ENCODE measurements at places on chromosomes 1 and 21.

DNA sequence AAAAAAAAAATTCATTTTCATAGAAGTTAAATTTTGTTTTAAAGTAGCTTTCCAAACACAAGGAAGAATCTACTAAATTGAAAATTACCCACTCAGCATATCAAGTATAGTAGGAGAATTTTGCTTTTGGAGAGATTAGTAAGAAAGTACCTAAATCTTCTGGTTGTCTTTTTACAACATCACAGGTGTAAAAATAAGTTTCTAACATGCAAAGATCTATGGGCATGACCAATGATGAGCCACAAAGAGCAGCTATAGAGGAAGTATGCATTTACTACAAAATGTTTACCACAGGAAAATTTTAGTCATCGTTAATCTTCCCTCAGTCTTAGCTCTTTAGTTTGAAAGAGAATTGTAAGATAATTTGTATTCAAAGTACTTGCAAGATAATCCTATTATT, 28.1 kb downstream of the ANGPTL3 start:
- no peak for DNase-seq

GRCh38 chr1:198664068-198664788, 25.4 kb downstream of the PTPRC start:
- DNase-seq: no peak

DNA sequence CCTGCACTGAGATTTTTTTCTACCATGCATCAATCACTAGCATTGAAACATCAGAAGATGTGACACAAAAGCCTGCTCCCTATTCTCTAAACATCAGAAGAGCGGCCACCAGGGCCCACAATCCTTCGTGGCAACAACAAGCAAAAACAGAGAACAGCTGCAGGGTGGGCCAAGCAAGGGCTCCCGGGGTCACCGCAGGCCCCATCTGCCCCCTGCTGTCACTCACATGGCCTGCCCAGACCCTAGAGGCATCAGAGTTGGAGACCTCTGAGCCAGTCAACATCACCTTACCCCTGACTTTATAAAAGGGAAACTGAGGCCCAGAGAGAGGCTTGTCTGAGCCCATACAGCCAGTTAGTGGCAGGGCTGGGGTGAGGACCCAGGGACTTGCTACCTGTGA, 1.8 kb downstream of the LAPTM5 start:
- no peak for DNase-seq

GRCh38 chr1:210264496-210265380, 32.1 kb downstream of the SERTAD4 start:
- DNase-seq: no peak

- DNase-seq: no peak
Measured at GRCh38 chr21:41090981-41091380, 77.0 kb upstream of the BACE2 start.

DNA sequence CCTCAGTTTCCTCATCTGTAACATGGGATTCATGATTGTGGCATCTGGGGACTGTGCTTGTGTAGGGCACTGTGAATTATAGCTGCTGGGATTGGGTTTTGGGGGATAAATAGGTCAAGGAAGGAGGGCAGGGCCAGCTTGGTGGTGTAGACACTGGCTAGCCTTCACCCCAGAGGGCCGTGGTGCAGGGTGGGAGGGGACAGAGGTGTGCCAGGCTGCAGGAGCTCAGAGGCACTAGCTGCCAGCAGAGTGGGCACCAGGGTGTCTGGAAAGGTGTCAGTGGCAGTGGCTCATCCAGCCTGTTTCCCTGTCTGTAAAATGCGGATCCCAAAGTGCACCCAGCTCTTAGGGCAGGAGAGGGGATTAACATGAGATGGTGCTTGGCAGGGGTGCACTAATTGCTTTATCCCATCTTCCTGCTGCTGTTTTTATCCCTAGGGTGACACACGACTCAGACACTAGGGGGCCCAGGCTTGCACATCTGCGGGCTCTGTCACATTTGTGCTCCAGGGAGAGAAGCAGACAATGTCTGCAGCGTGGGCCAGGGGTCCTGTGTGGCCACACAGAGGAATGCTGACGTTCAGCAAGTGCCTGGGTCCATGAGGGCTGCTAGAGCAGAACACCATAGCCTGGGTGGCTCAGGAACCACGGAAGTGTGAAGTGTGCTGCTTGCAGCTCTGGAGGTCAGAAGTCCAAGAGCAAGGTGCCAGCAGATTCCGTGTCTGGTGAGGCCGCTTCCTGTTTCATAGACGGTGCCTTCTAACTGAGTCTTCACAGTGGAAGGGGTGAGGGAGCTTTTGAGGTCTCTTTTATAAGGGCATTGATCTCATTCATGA, 19.3 kb downstream of the OBSCN start:
- DNase-seq: no peak

DNA sequence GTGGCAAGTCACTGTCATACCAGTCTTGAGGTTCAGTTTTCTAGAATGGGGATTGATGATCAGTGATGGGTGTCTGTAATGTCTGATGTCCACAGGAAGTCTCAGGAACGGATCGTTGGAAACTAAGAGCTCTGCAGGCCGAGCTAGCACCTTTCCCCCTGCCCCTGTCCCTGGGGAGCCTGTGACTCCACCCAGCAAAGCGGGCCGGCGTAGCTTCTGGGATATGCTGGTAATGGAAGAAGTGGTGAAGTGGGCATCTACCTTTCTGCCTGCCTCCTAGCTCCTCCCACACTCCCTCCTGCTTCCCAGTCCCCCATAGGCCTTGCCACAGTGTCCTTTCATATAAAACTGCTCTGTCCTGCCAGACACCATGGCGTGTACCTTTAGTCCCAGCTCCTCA, 13.4 kb downstream of the HYI start:
- DNase-seq: no peak

DNA sequence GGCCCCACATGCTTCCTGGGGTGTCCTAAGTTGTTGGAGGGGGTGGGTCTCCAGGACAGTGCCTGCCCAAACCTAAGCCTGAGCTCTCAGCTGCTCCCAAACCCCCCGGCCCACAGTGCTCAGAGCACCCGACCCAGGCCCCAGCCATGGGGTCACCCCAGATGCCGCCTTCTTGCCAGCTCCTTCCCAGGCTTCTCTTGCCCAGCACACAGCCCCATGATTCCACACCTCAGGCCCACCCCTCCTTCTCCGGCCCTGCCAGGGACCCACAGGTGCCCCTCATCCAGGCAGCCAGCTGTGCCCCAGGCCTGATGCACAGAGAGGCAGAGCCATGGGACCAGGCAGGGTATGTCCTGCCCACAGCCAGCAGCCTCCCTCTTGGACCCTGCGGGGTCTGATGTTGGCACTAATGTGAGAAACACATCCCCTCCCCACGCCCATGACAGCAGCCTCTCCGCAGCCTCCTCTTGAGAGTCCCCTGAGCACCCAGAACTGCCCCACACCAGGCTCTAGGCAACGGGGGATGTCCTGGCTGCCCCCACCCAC, 4.9 kb downstream of the WNT9A start:
- DNase-seq: no peak

DNA sequence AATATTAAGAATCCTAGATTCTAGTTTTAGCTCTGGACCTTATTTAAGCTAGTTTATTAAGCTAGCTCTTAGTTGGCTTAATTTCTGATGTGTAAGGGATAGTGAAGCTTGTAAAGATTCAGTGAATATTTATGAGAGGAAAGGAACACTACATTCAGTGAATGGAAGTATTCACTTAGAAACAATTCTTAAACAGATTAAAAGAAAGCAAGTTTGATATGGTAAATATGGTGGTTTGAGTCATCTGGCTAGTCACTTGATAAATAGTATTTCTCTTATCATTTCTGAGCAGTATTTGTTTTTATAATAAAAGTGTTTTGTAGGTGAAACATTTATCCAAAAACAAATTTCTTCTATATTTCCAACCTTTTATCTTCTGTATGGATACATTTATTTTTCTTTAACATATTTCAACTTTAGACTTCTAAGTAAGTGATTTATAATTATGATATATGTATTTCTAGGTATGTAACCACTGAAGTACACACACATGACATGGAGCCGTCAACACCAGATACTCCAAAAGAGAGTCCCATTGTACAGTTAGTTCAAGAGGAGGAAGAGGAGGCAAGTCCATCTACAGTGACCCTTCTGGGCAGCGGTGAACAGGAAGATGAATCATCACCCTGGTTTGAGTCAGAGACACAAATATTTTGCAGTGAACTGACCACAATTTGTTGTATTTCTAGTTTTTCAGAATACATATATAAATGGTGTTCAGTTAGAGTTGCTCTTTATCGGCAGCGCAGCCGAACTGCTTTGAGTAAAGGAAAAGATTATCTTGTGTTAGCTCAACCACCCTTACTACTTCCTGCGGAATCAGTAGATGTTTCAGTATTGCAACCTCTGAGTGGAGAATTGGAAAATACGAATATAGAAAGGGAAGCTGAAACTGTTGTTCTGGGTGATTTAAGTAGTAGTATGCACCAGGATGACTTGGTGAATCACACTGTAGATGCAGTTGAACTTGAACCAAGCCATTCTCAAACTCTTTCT, 55.6 kb downstream of the SUCO start:
- no peak for DNase-seq

DNA sequence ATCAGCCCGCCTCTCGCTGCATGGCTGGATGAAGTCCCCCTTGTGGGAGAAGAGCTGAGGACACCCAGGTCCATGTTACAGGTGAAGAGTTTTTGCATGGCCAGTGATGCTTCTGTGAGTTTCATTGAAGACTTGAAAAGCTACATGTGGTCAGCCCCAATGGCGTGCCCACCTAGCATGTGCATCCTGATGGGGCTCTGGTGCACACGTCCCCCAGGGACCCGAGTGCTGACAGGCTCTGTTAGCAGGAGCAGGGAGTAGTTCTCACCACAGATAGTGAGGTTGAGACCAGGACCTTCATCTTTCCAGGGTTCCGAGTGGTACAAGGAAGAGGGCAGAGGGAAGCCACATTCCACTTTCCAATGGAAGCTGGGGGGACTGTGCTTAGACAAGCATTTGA, 184.8 kb upstream of the C1orf174 start:
- no peak for DNase-seq

DNA sequence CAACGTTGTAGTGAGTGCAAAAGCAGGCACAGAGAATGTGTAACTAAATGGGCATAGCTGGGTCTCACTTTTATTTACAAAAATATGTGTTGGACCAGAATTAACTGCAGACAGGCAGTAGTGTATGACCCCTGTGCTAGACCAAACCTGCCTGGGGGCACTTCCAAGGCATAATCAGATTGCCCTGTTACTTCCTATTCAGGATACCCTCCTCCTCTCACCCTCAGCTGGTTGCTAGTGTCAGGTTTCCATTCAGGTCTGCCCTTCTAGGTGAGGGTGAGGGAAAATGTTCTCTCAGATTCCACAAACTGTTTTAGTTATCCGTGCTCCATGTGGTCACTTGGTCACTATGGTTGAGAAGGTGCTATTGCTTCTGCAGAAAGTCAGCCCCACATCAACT, 387.3 kb downstream of the LMX1A start:
- no peak for DNase-seq

- DNase-seq: no peak
Measured at GRCh38 chr1:14696761-14697160, 98.3 kb downstream of the KAZN start.

DNA sequence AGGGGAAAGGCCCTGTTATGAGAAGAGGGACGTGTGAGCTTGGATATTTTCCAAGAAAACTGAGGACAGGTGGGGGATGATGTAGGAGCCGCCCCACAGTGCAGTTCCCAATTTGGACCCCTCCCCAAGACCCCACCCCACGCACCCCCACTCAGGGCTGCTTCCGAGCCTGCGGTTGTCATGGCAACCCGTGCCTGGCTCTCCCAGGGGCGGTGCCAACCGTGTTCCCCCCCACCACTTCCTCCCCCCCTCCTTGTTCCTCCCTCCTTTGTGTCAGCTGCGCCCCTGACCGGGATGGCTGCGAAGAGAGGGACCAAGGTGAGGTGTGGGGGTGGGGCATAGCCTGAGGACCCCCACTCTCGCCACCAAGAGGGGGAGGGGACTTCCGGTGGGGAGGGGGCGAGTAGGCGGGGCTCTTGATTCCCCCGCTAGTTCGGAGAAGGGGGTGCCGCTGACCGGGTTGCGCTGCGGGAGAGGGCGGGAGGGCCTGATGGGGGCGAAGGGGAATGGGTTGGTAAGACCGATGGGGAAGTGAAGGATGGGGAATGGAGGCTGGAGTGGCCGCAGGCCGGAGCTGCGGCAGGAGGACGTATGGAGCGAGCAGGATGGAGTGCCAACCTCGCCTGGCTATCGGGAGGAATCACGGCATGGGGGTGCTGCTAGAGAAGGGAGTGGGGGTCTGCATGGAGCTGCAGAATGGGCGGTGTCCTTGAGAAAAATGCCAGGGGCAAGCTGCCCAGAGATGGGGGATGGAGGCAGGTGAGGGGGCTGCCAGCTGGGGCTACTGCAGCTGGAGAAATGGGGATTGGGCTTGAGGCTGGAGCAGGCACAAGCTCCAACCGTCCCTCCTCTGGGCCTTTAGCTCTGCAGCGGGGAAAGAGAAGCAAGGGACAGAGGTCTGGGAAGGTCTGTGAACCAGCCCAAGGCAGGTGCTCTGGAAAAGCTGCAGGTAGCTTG, 953 bp downstream of the TRIM46 start:
- DNase-seq: no peak

- DNase-seq: no peak
Measured at GRCh38 chr1:202167708-202168415, 7.5 kb upstream of the PTPN7 start.
